Stimulated activated CD4-positive, alpha-beta T cell treated with anti-CD3 and anti-CD28 coated beads, Interleukin-1b, Interleukin-23, amount 100 ng/mL, for 1 hour (primary cell): ENCODE measurements at places on chromosomes 2 and 18.

DNA sequence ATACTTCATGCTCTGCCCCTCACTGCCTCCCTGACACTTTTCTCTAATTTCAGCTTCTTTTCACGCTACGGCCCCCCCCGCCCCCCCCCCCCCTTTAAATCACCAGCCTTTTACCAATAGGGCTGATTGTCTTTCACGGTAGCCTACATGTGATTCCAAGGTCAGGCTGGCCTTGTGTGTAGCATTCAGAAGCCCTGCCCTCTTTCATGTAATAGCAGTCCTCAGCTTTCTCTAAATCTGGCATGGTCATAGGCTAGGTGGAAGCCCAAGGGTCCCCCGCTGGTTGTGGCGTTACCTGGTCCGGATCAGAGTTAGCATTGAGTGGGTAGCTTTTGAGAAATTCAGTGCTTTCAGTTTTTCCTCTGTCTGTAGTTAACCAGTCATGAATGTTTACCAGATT is 281.8 kb downstream of the ALPK2 start:
- no peak for DNase-seq

DNA sequence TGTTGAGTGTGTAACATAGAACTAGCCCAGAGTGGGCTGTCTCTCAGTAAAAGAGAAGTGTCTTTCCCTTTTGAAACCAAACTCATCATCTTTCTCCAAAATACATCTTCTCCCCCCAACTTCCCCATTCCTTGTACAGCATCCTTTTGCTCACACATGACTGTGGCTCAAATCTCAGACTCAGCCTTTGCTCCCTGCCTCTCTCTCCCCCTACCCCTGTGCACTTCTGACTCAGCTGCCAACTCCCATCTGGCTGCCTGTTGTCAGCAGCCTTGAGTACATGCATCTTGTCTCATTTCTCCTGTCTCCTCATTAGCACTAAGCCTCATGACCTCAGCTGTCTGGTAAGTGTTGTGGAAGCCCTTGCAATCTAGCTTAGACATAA is 18.1 kb upstream of the MGAT4A start:
- no peak for DNase-seq

DNA sequence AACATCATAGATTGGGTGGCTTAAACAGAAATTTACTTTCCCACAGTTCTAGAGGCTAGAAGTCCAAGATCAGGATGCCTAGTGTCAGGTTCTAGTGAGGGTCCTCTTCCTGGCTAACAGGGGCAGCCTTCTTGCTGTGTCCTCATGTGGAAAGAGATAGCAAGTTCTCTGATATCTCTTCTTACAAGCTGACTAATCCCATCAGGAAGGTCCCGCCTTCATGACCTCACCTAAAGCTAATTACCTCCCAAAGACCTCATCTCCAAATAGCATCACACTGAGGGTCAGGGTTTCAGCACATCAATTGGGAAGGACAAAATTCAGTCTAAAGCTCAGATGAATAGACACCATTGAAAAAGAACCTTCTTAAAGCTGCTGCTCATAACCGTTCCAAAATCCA is 22.9 kb downstream of the ACVR1 start:
- DNase-seq = no peak

GRCh38 chr2:205556357-205556756 is 125.9 kb upstream of the NRP2 start:
- no peak for DNase-seq

DNA sequence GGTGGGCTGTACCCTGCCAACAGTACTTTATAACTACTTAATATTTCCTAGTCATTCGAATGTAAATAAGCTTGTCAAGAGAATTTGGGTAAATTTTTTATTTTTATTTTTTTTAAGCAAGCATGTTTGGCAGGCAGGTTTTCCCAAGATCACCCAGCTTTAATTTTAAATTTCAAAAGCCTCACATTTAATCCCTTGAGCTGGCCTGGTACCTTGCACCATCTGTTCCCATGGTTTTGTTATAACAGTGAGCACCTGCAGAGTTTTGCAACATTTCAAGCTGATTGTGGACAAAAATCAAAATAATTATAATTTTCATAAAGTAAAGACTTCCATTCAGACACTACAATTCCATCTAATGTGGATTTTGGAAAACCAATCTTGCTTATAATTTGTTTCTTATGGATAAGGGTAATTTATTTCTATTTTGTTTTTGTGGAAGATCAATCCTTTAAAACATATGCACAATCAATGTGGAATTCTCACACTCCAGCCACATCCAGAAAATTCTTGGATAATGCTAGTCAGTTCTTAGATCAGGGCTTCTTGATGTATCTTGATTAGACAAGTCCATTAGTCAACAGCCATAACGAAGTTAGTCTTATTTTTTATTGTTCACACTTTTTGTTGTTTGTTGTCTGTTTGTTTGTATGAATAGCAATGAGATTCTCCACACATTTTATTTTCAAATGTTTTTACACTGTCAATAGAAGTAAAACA is 689.3 kb downstream of the NR4A2 start:
- no peak for DNase-seq

DNA sequence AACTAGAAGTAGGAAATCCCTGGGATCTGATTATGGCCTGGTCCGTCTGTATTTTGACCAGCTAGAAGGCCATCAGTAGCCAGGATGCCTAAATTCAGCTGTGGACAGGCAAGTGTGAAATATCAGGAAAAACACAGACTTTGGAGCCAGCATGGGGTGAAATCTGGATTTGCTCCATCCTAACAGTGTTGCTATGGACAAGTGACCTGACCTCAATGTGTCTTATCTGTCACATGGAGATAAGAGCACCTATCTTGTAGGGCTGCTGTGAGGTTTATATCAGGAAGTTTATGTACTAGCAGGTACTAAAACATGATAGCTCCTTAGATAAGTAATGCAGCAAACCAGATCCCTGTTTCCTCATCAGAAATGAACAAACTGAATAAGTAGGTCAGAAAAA is 460.4 kb downstream of the STK39 start:
- no peak for DNase-seq

DNA sequence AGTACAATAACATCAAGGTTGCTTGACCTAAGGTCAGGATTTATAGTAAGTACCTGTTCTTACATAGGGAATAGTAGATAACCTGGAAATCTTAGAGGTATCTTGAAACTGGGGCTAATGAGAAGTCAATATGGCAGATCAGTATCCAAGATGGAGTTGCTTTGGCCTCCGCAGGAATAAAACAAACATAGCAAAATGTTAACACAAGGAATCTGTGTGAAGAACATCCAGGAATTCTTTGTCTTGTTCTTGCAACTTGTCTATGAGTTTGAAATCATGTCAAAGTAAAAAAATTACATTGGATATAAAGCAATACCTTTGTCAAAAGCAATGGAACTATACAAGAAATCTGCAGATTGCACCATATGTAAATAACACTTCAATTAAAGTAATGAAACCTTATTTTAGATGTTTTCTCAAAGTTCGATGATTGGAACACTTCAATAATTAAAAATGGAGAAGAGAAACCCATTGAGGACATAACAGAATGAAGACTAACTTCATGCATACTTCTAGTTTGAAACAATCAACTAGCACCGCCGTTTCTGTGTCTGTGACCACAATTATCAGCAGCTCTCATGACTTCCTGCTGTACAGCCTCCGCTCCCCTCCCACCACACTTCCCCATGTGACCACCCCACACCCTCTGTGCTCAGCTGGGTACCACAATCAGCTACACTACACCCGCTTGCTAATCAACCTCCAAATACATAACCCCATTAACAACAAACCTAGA is 27.6 kb downstream of the C2orf76 start:
- DNase-seq = no peak

- no peak for DNase-seq
Measured at GRCh38 chr2:207113414-207113813, 52.3 kb downstream of the KLF7 start.

- DNase-seq = no peak
Measured at GRCh38 chr2:167602122-167602521, 645.3 kb downstream of the STK39 start.

DNA sequence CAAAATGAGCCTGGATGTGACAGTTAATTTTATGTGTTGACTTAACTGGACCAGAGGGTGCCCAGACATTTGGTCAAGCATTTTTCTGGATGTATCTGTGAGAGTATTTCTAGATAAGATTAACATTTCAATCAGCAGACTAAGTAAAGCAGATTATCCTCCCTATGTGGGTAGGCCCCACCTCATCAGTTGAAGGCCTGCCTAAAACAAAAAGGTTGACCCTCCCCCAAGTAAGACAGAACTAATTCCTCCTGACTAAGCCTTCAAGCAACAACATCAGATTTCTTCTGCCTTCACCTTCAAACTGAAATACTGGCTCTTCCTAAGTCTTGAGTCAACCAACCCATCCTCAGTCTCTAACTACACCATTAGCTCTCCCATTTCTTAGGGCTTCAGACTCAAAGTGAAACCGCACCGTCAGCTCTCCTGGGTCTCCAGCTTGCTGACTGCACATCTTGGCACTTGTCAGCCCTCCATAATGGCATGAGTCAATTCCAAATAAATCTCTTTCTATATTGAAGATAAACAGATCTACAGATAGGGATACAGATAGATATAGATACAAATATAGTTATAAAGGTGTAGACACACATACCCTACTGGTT is 47.9 kb downstream of the MEMO1 start:
- DNase-seq = no peak

- no peak for DNase-seq
Measured at GRCh38 chr2:179184610-179185009, 80.0 kb downstream of the SESTD1 start.

DNA sequence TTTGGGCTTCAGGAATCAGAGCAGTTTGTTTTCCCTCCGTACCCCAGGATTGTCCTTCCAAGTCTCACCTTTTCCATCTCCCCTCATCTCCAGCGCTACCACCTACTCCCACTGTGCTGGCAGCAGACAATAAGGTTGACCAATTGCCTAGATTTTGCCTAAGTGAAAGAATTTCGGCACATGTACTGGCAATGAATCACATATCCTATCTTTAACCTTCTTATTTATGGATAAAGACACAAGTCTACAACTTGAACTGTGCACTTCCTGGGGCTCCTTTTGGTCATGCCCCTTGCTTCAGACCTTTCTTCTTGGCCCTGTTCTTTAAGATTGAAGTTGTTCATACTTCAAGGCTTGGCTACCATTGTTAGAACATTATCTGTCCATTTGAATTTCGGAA is 71.4 kb downstream of the KCMF1 start:
- no peak for DNase-seq

GRCh38 chr2:184294831-184295230 is 303.5 kb upstream of the ZNF804A start:
- DNase-seq = no peak

DNA sequence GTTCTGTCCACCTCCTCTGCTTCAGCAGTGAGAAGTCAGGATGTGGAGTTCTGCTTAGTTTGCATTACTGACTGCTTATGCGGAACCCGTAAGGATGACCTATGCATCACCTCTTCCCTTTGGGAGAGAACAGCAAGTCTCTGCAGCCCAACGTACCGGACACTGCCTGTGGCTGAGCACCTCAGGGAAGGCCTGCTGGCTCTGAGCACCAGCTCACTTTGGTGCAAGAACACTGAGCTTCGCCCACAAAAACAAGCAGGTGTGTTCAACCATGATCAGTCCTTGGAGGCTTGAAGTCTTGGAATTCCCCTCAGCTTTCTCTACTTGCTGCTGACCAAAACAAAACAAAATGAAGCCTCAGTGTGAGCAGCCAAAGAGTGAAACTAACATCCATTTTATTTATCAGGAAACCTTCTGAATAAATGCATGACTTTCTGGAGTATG is 52.7 kb upstream of the NCK2 start:
- no peak for DNase-seq

DNA sequence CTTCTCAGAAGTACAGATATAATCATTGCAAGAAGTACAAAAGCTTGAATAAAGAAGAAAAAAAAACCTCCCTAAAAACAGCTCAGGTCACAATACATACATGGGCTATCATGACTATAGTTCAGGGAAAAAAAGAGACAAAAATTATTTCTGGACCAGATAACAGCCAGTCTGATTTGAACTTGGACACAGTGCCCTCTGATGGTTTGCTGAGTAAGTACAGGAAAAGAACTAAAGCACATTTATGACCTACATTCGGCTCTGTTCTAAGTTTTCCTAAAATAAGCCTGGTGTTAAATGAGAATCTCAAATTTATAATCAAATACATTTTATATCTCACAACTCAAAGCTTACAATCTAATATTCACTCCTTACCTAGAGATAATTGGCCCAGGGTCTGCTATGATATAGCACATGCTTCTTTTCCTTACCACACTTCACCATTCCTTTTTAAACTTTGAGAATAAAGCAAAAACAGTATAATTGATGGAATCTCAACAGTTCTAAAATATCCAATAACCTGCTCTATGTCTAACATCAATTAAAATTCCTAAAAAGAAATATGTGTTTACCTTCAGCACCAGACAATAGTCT is 81.1 kb downstream of the RAPH1 start:
- no peak for DNase-seq

GRCh38 chr2:153823880-153824279 is 47.8 kb upstream of the GALNT13 start:
- no peak for DNase-seq

GRCh38 chr2:188787658-188788240 is 186.4 kb upstream of the COL3A1 start:
- no peak for DNase-seq

GRCh38 chr18:35526495-35527059 is 28.8 kb upstream of the INO80C start:
- DNase-seq = no peak

DNA sequence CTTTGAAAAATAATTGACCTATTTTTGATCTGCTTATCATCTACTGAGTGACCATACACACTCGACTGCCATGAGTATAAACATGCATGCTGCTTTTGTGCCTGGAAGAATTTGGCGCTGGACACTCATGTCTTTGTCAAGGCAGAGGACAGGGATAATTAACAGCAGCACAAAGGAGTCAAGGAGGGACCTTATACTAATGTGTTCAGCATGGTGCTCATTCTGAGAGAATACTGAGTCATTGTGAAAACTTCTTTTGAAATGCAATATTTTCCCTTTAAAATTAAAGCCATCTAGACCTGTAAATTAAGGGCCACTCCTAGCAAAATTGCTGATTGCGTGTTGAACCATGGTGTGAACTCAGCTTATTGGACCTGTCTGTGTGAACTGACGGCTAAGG is 116.3 kb downstream of the ZNF532 start:
- no peak for DNase-seq

- no peak for DNase-seq
Measured at GRCh38 chr2:160541745-160542144, 48.1 kb upstream of the RBMS1 start.

- no peak for DNase-seq
Measured at GRCh38 chr18:51531501-51531900, 334.0 kb upstream of the MEX3C start.

- no peak for DNase-seq
Measured at GRCh38 chr2:69588403-69588802, 55.1 kb downstream of the AAK1 start.

- no peak for DNase-seq
Measured at GRCh38 chr18:24234850-24235418, 96.1 kb downstream of the CABYR start.

DNA sequence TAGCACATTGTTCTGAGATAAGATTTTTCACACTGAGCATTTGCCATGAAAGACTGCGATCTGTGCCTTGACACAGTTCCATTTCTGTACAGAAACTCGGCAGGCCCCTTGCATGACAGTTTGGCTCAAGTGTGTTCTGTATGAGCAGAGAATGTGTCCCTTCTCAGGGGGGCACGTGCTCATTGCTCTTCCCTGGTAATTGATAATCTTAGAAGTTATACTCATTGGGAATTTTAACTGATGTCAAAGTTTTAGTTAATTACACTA is 171.3 kb downstream of the PTGR3 start:
- DNase-seq = no peak

GRCh38 chr18:59719544-59720181 is 22.4 kb upstream of the CCBE1 start:
- no peak for DNase-seq

GRCh38 chr2:120797421-120798221 is 62.0 kb downstream of the GLI2 start:
- DNase-seq = no peak
